Upper lobe of left lung (tissue), 6 donors: ENCODE measurements at places on chromosomes 5 and 9. TPM values are rescaled to one million over a fixed set of nuclear protein-coding genes. Genes with fewer than 3 reads are reported as not detected.

The PCDH12 gene
- 2.1 TPM for total RNA-seq

DNA sequence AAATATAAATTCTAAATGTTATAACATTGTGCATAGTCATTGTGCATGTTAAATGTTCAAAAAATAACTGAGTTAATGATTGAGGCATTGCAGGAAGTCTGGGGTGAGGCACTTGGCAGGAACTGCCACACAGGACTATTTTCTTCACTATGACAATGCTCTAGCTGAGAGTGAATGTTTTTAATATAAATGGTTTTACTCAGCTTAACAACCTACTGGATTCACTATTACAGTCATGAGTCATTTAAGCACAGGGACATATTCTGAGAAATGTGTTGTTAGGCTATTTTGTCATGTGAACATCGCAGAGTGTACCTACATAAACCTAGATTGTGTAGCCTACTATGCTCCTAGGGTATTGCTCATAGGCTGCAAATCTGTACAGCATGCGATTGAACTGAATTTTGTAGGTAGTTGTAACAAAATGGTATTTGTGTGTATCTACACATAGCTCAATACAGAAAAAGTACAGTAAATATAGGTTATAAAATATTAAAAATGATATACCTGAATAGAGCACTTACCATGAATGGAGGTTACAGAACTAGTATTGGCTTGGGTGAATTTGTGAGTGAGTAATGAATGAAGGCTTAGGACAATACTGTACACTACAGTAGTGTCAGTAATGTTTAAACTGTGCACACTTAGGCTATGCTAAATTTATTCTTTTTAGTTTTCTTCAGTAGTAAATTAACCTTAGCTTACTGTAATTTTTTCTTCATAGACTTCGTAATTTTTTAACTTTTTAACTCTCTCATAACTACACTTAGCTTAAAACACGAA lies 346.1 kb upstream of the PTGER4 start:
- H3K27ac ChIP-seq: no peak overlapping the region
- H3K27me3 ChIP-seq: no peaks in the 10 kb centered on the region
- no peaks in the 10 kb centered on the region for H3K36me3 ChIP-seq
- DNase-seq: no peak

DNA sequence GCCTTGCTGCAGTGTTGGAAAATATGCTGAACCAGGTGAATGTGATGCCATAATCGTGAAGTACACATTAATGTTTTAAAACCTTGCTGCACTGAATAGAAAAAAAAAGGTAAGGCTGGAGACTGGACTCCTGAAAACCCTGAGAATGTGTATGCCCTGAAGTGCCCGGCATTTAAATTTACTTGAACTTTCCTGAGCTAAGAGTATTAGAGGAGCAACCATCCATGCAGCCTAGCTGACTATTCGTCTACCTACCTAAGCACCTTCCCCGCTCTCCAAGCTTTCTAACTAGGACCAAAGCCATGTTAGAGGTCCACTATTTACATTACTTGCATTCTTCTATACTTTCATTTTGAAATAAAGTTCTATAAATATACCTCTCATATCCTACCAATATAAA lies 1.4 kb downstream of the GABRG2 start:
- H3K4me3 ChIP-seq: no peak overlapping the region
- no peak overlapping the region for H3K27ac ChIP-seq
- H3K4me1 ChIP-seq: no peaks in the 10 kb centered on the region
- H3K36me3 ChIP-seq: no peaks in the 10 kb centered on the region

The TCF7 gene
- 7.4 TPM for total RNA-seq

The PLAC8L1 gene
- not detected for total RNA-seq

DNA sequence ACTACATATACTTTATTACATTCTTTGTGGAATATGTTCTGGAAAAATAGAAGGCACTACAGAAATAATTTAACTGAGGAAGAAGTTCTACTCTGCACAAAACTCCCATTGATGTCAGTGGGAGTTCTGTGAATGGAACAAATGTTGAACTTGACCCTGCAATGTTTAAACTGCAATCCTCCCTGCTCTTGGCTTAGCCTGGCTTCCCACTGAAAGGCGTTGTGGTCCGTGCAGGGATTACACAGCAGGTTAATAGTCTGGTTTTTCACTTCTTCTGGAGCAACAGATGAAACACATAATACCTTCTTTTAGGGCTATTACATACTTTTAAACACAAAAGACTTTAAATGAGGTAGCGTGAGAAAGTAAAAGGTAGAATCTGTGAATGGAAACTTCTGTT lies 12.9 kb upstream of the ERBIN start:
- no peaks in the 10 kb centered on the region for H3K36me3 ChIP-seq
- H3K4me1 ChIP-seq: no peaks in the 10 kb centered on the region
- no peak for DNase-seq
- H3K27ac ChIP-seq: no peak overlapping the region

GRCh38 chr5:84385705-84386104 lies 1.0 kb upstream of the EDIL3 start:
- no peak overlapping the region for H3K27ac ChIP-seq
- H3K27me3 ChIP-seq: peaks cover 16% of the 10 kb centered on the region
- no peak for DNase-seq
- H3K4me1 ChIP-seq: peaks cover 13% of the 10 kb centered on the region

The DND1 gene
- 3.6 TPM for total RNA-seq

The CER1 gene
- not detected for total RNA-seq

The CACNA1B gene
- not detected for total RNA-seq

DNA sequence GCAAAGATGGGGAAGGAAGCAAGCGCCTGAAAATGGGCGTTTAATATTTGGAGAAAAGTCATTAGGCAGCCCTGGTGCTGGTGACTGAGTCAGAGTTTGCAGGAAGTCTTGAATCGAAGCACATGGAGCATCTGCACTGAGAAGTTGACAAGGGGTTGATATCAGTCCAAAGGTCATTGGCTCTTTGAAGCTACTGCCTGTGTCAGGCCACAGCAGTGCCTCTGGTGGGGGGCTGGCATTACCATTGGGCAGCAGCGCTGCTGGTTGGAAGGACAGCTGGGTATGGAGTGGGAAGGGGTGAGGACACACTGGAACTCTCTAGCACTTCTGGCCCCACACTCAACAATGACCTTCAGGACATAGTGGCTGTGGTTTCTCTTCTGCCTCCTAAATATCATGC lies 150.4 kb upstream of the ERCC6L2 start:
- no peak overlapping the region for H3K27ac ChIP-seq
- H3K36me3 ChIP-seq: no peaks in the 10 kb centered on the region

DNA sequence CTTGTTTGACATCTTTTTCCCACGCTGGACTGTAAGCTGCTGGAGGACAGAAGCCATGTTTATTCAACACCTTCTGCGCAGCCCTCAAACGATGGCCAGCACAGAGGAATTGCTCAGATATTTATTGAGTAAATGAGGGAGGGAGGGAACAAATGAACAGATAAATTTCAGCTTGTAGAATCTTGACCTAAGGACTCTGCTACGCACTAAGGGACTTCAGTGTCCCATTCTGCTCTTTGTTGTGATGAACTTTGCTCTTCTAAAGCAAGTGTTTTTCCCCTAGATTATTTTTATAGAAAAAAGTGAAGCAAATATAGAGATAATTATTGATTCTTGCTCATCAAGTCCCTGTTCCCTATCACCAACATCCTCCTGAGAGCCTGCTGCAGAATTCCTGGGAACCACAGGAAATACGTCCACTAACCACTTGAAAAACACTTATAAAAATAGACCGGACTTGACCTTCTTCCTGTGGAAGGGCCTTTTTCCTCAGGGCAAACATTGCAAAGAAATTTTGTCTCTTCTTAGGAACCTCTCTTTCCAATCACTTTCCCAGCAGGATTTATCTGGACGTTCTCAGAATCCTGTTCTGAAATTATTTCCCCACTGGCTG lies 54.9 kb downstream of the FGF1 start:
- H3K4me3 ChIP-seq: no peak overlapping the region
- H3K27ac ChIP-seq: no peak overlapping the region
- no peaks in the 10 kb centered on the region for H3K27me3 ChIP-seq

The FOXD4L3 gene
- total RNA-seq: 0.61 TPM

DNA sequence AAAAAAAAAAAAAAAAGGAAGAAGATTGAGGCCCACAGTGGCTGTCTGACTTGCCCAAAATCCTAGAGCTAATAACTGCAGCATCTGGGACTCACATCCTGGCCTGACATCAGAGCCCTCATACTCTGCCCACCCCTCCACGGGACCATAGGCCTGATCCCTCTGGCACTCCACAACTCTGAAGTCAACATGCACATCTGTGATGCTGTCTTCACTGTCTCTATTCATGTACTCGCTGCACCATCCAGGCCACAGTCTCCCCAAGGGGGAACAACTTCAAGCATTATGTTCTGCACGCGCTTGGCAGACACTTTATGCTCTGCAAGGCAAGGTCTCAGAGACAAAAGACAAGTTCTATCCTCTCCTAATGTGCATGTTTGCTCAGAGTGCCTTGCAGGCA lies 158.2 kb downstream of the SPOCK1 start:
- no peaks in the 10 kb centered on the region for H3K4me1 ChIP-seq
- no peak for DNase-seq
- H3K27me3 ChIP-seq: no peaks in the 10 kb centered on the region
- no peaks in the 10 kb centered on the region for H3K36me3 ChIP-seq

- H3K27ac ChIP-seq: no peak overlapping the region
- H3K4me1 ChIP-seq: no peaks in the 10 kb centered on the region
- DNase-seq: no peak
- H3K4me3 ChIP-seq: no peak overlapping the region
- no peaks in the 10 kb centered on the region for H3K36me3 ChIP-seq
Observed at GRCh38 chr5:72093824-72094223, 13.5 kb upstream of the MAP1B start.

GRCh38 chr5:1468247-1468612 lies 23.0 kb upstream of the SLC6A3 start:
- H3K27ac ChIP-seq: no peak overlapping the region
- no peaks in the 10 kb centered on the region for H3K27me3 ChIP-seq
- H3K36me3 ChIP-seq: peaks cover 86% of the 10 kb centered on the region
- no peak overlapping the region for H3K4me3 ChIP-seq
- H3K4me1 ChIP-seq: no peaks in the 10 kb centered on the region
- no peak for DNase-seq

The NMUR2 gene
- total RNA-seq: not detected

The NKD2 gene
- 20.8 TPM for total RNA-seq

DNA sequence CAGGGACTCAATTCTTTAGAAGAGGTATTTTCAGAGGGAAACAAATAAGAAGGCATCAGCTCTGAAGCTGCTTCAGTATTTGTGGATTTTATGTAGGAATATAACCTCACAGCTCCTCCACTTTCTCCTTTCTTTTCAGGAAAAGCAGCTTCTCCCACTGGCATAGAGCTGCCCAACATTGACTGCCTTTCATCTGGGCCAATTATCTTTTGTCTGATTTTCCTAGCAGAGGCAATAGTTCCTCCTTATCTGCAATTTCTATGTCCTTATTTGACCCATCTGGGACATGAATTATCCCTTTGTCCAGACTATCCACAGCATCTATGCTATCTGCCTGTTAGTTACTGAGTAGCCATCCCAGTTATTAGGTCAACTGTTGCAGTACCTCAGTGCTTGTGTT lies 1671.2 kb upstream of the ACO1 start:
- H3K36me3 ChIP-seq: no peaks in the 10 kb centered on the region
- H3K27me3 ChIP-seq: no peaks in the 10 kb centered on the region
- no peak for DNase-seq
- no peak overlapping the region for H3K27ac ChIP-seq
- no peaks in the 10 kb centered on the region for H3K4me1 ChIP-seq

- no peaks in the 10 kb centered on the region for H3K27me3 ChIP-seq
- no peaks in the 10 kb centered on the region for H3K36me3 ChIP-seq
- no peak for DNase-seq
Observed at GRCh38 chr5:7435503-7435902, 39.6 kb downstream of the ADCY2 start.

GRCh38 chr5:123647066-123647465 lies 135.1 kb downstream of the CSNK1G3 start:
- no peak for DNase-seq
- H3K4me3 ChIP-seq: no peak overlapping the region
- no peak overlapping the region for H3K27ac ChIP-seq
- no peaks in the 10 kb centered on the region for H3K4me1 ChIP-seq
- H3K27me3 ChIP-seq: no peaks in the 10 kb centered on the region

The LIFR gene
- 87.1 TPM for total RNA-seq
